ENCODE measurements at places on chromosomes 7 and 10.

DNA sequence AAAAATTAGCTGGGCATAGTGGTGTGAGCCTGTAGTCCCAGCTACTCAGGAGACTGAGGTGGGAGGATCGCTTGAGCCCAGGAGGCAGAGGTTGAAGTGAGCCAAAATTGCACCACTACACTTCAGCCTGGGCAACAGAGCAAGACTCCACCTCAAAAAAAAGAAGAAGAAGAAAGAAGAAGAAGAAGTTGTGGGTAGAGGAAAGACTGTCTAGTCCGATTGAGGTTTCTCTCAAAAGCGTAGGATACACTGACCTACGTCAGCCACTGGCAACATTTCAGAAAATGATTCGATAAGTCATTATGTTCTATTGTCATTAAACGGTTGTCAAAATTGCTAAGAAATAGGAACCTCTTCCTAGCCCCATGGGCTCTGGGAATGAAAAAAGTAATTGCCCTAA lies 22.3 kb upstream of the RHBDD2 start:
- DNase-seq, result no peak

- DNase-seq, result no peak
Measured at GRCh38 chr7:113915956-113916355, 2.9 kb downstream of the PPP1R3A start.

- peak; percentile 12 for DNase-seq
Measured at GRCh38 chr7:119545118-119545517, 727.9 kb upstream of the KCND2 start.

GRCh38 chr10:124728071-124728829 lies 15.9 kb downstream of the FAM53B start:
- DNase-seq, result no peak

DNA sequence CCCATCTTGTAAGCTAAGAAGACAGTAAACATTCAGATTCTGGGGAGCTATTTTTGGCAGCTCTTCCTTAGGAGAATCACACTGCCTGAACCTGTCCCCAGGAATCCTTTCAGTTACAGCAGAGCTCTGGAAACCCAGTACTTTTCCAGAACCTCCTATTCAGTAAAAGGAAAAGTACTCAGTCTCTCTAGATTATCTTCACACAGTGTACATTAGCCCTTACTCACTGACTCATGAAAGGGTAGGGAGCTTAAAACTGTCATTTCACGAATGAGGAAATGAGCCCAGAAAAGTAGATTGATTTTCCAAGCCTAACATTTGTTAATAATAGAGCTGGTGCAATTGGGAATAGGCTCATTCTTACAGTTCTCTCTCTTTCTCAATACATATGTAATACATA lies 3.9 kb upstream of the CNNM1 start:
- DNase-seq, result no peak

DNA sequence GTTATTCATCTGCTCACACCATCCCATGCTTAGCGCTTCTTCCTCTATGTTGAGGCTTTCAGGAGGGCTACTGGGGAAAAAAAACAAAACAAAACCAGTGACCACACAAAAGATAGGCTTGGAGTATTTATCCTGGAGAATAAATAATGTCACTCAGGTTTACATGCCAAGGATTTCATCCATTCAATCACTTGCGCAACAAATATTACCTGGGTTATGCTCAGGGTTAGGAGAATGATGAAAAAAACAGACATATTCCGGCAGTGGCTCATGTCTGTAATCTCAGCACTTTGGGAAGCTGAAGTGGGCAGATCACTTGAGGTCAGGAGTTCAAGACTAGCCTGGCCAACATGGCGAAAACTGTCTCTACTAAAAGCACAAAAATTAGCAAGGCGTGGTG lies 3.3 kb upstream of the ELOVL3 start:
- no peak for DNase-seq

DNA sequence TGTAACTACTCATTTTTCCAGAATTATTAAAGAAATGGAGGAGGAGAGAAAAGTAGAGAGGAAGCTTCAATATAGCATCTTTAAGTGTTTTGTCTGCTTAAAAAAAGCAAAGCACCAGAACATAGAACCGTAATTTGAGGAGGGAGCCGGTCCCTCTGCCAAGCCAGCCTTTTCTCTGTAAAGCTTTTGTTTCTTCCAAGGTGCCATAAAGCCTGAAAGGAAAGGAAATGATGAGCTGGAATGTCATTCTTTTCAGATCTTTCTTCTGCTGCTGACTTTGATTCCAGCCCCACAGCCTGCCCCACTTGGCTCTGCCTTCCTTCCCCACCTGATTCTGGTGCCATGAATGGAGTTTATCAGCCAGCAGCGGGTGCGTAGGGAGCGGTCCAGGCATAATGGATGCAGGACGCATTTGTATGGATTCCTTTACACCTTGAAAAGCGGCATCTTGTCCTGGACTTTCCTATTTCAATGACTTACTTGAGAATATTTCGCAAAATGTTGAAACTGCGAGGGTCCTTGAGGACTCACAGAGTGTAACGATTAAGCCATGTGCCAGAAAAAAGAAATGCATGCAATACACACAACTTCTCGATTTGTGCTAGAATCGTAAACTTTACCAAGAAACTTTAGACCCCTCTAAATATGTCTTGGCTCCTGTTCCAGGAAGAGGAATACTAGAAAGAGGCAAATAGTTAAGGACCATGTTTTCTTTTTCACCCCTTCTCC lies 569.5 kb upstream of the MGMT start:
- DNase-seq, result no peak

GRCh38 chr7:81114633-81115032 lies 195.8 kb upstream of the SEMA3C start:
- DNase-seq, result no peak

GRCh38 chr7:84824057-84824651 lies 362.7 kb downstream of the SEMA3D start:
- no peak for DNase-seq

DNA sequence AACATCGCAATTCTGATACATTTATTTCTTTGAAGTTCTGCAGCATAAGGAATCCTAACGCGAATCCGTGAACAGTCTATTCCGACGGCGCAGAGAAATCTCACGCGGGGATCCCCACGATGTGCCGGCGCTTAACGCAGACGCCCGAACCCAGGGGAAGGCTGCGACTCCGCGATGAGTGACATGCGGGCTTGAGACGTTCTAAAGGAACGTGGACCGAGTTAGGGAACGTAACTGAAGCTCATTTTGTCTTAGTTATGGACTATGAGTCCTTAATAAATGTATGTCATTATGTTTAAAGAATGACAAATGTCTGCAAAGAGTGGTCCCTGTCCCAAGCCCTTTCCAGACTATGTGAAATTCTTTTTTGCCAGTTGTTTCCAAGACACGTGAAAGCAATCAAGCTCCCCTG lies 995 bp upstream of the PARD3 start:
- DNase-seq, result no peak

GRCh38 chr10:120514035-120514620 lies 57.1 kb downstream of the PLPP4 start:
- no peak for DNase-seq

GRCh38 chr10:131089861-131090260 lies 221.7 kb downstream of the TCERG1L start:
- DNase-seq, result no peak

GRCh38 chr7:95886501-95887090 lies 114.2 kb downstream of the DYNC1I1 start:
- DNase-seq, result no peak

GRCh38 chr10:86957471-86958115 lies at the start of gene MMRN2:
MMRN2 (minus strand) TSS chr10:86957615; CDS start chr10:86957541, 74 bp downstream.
- no peak for DNase-seq

DNA sequence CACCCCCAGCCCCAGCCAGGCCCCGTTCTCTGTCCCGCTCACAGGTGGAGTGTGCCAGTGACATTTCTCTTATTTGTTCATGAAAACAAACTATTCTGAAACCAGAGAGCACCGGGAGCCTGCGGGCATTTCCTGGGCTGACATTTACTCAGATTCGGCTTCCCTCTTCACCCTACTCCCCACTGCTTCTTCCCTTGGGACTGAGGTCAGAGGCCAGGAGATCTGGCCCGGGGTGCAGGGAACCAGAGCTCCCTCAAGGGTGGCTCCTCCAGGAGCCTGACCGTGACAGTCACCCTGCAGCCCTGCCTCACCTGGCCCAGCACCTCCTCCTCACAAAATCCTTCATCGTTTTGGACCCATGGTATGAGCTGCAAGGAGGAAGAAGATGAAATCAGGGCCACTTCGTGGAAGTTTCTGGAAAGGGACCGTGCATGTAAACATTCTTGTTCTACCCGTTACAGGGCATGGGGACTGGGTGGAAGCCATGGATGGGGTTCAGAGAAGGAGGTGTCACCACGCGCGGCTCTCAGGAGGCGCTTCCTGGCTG lies 12.2 kb downstream of the BHLHA15 start:
- no peak for DNase-seq

All from fibroblast of gingiva (primary cell).